GM12892 (cell line): ENCODE measurements at places on chromosomes 3 and 15.
A peak's percentile ranks its signal among the peaks of the same experiment; 100 is the strongest.

DNA sequence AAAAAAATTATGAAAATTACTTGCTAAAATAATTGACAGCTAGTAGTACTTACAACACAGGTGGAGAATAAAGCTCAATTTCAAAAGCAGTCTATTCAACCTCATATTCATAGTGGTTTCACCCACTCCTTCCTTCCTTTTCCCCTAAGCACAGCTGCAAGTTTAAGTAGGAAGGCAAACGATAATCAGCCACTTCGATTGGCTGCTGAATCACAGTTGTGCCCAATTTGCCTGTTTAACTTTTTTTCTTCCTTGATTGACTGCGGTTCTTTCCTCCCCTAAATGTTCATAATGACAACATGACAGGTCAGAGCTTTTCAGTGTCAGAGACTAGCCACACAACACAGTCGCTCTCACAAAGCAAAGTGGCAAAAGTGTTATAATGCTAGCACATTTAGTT is 468.0 kb upstream of the GBE1 start:
- DNase-seq: no peak

GRCh38 chr15:82143390-82144385 is 97.9 kb upstream of the MEX3B start:
- DNase-seq: no peak

DNA sequence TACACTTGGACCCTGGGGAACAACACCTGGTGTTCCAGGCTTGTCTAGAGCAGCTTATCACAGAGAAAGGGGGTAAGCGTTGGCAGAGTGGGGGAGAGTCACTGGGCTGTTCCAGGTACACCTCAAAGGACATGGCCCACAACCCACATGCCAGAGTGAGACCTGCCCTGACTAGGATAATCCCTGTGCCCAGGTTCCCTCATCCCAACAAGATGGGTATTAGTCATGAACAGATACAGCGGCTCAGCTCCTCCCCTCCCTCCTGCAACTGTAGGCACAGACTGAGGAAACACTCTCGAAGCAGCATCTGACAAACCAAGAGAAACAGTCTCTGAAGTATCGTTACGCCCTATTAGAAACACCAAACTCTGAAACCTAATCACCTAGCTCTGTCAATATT is 32.1 kb upstream of the RPS17 start:
- no peak for DNase-seq

- no peak for DNase-seq
Observed at GRCh38 chr3:54563501-54564200, 364.2 kb downstream of the LRTM1 start.

- no peak for DNase-seq
Observed at GRCh38 chr3:77795013-77795412, 755.1 kb downstream of the ROBO2 start.

- DNase-seq: no peak
Observed at GRCh38 chr3:140308535-140308934, 369.3 kb upstream of the TRIM42 start.

GRCh38 chr3:16174389-16174788 is at the start of gene GALNT15:
Gene GALNT15, plus strand, starts transcription at chr3:16174680. Its CDS starts 472 bp downstream, at chr3:16175152.
- no peak for DNase-seq

GRCh38 chr15:33047077-33047476 is 147.4 kb downstream of the FMN1 start:
- no peak for DNase-seq

DNA sequence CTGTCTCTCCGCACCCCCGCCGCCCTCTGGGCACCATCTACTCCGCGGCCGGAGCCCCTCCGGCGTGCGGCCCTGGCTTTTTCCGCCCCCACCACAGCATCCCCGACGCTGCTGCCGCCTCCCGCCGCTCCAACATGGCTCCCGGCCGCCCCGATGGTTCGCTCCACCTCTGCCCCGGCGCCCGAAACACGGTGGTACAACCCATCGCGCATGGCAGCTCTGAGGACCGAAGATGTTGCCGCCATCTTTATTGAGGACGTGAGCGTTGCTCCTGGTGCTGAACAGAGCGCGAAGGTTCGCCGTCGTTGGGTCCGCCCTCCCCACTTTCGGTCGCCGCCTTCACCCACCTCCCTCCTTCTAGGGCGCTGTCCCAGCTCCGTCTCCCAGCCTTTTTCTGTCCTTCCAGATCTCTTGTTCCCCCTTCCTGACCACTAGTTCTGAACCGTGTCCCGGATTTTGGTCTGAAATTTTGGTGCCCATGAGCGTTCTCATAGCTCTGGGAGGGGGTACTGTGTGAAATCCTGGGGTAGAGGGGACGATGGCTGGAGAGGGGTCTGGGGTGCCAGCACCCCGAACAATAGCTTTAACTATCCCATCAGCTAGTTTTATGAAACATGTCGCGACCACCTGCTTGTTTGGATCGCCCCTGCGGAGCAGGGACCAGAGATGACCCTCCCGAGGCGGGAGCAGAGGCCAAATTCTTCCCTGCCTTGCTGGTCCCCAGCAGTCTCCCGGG is at the start of gene CELSR3:
TSS of gene CELSR3 (minus strand) at position 134 of the 736 bp plus-strand sequence. CDS start 252 bp downstream, outside the sequence.
- peak; percentile 59 for DNase-seq

DNA sequence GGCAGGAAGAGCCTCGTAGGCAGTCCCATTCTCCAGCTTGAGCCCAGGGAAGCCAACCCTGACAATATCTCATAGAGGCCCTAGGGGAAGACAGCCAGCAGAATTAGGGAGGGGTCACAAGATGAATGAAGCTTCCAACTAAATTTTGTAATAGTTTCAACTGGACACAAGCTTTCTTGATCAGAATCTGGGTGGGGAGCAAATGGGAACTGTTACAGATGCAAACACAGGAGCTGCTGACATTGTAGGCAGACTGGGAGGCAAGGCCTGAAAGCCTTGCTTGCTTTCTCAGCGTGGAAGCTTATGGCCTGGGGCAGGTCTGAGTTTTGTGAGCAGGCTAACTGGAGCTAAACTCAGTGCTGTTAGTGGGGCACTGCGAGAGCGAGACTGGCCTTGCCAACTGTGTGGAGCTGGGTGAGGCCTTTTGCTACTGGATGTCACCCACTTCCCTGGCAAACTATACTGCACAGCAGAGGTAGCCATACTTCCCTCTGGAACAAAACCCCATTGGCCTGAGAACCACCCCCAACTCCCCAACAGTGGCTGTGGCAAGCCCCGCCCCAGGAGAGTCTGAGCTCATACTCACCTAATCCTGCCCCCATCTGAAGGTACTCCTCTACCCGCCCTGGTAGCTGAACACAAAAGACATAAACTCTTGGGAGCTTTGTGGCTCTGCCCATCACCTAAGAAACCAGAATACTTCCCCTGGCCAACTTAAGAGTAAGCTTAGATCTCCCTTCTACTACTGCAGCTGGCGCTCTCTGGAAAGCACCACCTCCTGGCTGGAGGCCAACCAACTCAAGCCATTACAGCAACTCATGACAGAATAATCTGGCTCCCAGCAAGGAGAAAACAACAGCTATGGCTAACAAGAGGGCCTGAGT is 42.9 kb downstream of the CFAP20DC start:
- no peak for DNase-seq

GRCh38 chr15:95227235-95227634 is 995.9 kb downstream of the MCTP2 start:
- DNase-seq: no peak

DNA sequence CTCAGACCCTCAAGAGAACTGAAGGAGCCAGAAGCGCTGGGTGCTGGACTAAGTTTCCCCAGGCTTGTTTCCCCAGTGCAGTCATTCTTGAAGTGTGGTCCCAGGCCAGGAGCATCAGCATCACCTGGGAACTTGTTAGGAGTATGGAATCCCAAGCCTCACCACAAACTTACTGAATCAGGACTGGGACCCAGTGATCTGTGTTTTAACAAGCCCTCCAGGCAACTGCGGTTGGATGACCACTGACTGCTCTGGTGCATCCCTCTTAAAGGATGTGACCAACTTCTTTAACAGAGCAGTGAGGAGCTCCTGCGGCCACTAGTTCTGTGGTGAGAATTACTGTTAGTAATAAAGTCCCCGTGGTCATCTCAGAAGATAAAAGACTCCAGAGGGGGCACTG is 62.4 kb upstream of the DAZL start:
- no peak for DNase-seq

DNA sequence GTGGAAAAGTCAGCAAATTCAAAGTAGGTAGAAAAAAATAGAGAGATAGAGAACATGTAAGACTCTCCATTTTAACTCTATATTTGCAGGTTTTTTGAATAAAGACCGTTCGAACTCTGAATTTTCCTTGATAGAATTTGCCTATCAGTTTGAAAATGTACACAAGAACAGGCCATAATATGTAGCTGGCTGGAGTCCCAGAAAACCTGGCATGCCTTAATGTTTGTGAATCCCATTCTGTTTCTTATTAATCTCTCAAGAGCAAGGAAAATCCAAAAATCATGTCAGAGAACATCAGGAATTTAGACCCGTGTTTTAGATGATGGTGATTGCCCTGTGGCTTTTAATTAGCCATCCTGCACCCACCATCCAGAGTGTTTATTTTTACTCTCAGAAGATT is 7.2 kb upstream of the CFAP161 start:
- DNase-seq: no peak

- no peak for DNase-seq
Observed at GRCh38 chr3:27591312-27592210, 107.4 kb upstream of the SLC4A7 start.

GRCh38 chr15:59413577-59413976 is 24.4 kb upstream of the FAM81A start:
- no peak for DNase-seq

GRCh38 chr15:48584090-48584811 is 61.3 kb downstream of the FBN1 start:
- DNase-seq: no peak

- no peak for DNase-seq
Observed at GRCh38 chr3:66140106-66140505, 80.7 kb upstream of the SLC25A26 start.

DNA sequence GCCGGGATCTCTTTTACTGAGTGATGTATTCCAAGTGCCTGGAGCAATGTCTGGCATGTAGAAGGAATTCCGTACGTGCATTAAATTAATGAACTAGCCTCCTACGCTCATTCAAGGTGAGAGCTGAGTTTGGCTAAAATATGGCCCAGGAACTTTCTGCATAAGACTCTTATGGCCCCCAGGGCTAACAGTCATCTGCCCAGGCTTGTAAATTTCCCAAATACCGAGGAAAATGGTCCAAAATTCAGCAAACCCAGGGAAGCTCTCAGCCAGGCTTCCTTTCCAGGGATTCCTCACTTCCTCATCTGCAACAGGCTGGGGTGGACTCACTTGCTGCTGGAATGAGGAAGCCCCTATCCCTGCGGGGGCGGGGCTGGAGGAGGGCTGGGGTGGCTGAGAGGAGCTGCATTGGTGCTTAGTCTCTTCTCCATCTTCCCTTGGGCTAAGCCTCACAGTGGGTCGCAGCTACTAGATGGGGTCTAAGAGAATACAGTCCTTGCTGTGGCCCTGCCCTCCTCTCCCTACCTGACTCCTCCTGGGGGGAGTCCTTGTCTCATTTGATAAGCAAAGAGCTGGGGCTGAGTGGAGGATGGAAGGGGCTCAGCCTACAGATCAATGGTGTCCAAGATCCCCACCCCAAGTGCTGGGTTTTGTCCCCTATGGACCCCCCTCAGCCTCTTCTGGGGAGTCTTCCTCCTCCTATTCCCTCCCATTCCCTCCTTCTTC is 28.5 kb upstream of the APOD start:
- no peak for DNase-seq

- DNase-seq: no peak
Observed at GRCh38 chr15:71295603-71296314, 180.5 kb downstream of the THSD4 start.

- DNase-seq: no peak
Observed at GRCh38 chr3:10553591-10554235, 48.3 kb upstream of the ATP2B2 start.

GRCh38 chr3:87895983-87896382 is 162.8 kb downstream of the CGGBP1 start:
- no peak for DNase-seq

DNA sequence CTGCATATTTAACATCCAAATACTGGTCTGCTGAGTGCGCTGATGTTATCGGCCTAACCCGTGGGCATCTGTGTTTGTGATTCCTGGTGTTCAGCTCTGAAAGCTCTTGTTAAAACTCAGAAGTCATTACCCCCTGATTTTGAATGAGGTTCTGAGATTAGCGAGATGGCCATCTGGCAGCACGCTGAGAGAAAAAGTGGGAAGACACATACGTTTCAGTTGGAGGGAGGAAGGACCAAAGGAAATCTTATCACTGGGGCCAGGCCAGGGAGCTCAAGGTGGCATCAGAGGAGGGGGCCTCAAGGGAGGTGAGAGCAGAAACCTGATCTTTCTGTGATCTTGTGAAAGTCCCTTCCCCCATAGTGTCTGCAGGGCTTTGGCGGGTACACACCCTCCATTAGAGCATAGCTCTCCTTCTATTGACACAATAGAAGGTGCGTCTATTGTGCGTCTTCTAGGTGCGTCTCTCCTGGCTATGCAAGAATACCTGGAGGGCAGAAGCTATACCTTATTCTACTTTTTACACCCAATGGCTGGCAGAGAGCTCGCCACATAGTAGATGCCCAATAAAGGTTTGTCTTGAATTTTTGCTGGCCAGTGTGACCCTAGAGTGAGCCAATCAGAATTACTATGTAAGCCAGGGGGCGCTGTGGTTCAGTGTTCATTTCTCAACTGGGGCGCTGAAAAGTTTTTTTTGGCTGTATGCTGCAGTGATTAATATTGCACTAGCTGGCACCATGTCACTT is 182.4 kb downstream of the SHQ1 start:
- no peak for DNase-seq

DNA sequence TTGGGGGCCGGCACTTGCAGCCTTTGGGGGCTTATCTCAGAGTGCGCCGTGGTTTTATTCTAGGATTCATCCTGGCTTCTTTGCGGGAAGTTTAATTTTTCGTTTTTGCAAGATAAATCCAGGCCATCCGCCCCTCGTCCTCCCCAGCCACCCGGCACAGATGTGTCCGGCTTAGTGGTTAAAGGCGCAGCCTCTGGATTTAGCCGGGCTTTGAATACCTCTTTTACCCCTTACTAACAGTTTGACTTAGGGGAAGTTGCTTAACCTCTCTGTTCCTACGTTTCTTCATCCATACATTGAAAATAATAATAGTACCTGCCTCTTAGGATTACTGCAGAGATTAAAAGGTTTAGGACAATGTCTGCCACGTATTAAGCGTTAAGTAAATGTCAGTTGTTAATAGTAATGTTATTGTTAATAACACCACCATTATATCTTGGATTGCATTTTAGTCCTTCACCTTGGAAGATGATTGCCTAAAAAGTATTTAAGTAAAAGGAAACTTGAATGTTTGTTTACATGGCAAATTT is 714 bp downstream of the ECT2 start:
- DNase-seq: peak; percentile 6

DNA sequence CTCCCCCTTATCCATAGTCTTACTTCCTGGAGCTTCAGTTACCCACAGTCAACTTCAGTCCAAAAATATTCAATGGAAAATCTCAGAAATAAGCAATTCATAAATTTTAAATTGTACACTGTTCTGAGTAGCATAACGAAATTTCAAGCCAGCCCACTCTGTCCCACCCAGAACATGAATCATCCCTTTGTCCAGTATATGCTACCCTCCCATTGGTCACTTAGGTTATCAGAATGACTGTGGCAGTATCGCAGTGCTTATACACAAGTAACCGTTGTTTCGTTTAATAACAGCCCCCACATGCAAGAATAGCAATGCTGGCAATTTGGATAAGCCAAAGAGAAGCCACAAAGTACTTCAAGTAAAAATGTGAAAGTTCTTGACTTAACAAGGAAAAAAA is 325.3 kb upstream of the ADAMTS9 start:
- no peak for DNase-seq

- no peak for DNase-seq
Observed at GRCh38 chr15:70362886-70363285, 265.2 kb upstream of the TLE3 start.

- DNase-seq: no peak
Observed at GRCh38 chr3:33458446-33458845, 18.2 kb upstream of the UBP1 start.

- DNase-seq: no peak
Observed at GRCh38 chr3:183381179-183381578, 47.2 kb downstream of the MCF2L2 start.
